ENCODE measurements at places on chromosomes 12 and 14. TPM values are rescaled to one million over a fixed set of nuclear protein-coding genes. Genes with fewer than 3 reads are reported as not detected.

Gene RPL10L
- total RNA-seq = not detected

Gene BICDL1
- total RNA-seq = 37.1 TPM

Gene AICDA
- total RNA-seq = not detected

Gene EPYC
- total RNA-seq = not detected

GRCh38 chr12:100593490-100593889 lies 20.0 kb downstream of the GAS2L3 start:
- no peak for DNase-seq

DNA sequence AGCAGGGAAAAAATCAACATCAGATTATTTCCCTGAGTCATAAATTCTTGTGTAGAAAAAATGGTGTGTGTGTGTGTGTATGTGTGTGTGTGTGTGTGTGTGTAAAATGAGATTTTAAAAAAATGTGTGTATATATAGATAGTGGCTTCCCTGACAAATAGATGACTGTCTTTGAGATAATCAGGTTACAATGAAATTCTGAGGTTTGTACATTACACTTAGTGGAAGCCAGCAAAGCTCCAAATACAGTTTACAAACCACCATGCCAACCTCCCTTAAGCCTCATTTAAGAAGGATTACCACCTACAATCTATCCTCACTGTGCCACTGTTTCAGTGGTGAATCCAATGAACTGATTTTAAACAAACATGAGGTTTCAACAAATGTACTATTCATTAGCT lies 93.8 kb downstream of the MED13L start:
- DNase-seq = no peak

- DNase-seq = no peak
Observed at GRCh38 chr12:76980196-76980595, 85.2 kb downstream of the E2F7 start.

Data from natural killer cell (primary cell).